WERI-Rb-1 (cell line): ENCODE measurements at places on chromosomes 12 and 14.

DNA sequence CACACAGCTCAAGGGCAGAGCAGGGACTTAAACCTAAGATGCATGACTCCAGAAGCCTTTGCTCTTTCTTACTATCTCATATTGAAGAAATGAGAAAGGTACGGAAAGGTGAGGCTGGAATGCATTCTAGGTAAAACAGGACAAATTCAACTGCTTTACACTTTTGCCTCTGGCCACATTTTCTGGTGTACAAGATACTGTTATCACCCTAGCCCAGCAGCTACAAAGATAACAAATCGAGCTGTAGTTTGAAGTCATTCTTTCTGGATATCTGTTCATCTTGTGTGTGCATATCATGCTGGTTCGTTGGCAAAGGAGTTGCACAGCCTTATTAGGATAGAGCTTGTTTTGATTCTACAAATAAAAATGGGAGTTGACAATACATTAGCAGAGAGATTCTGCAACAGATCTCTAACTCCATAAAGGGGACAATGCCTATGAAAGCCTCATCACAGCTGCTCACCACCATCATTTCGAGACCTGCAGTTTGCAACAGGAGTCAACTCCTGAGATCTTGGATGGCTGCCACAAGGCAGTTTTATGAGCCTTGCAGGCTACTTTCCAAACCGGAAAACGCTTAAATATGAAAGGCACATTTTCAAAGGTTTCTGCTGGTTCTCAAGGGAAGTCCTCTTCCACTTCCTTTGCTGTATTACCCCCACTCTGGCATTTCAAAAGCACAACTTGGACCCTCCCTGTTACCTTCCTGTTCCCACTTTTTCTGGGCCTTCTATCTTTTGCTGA lies 64.9 kb downstream of the STXBP6 start:
- DNase-seq: no peak

GRCh38 chr12:98352835-98353234 lies 162.6 kb upstream of the TMPO start:
- DNase-seq: no peak

DNA sequence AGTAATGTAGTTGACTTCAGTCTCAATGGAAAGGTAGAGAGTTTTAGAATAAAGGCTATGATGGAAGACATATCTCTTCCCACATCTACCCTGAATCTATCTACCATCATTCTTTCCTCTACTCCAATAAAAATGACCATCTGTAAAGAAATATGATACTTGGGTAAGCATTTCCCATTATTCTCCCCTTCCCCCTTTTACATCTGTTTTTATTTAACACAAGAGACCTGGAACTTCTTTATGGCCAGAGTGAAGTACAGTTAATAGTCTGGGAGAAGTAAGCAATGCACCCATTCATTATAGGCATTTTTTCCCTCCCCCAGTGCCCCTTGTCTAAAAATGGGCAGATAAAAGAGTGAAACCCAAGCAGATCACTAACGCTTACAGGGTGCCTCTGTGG lies 6.5 kb downstream of the TPH2 start:
- DNase-seq: no peak

DNA sequence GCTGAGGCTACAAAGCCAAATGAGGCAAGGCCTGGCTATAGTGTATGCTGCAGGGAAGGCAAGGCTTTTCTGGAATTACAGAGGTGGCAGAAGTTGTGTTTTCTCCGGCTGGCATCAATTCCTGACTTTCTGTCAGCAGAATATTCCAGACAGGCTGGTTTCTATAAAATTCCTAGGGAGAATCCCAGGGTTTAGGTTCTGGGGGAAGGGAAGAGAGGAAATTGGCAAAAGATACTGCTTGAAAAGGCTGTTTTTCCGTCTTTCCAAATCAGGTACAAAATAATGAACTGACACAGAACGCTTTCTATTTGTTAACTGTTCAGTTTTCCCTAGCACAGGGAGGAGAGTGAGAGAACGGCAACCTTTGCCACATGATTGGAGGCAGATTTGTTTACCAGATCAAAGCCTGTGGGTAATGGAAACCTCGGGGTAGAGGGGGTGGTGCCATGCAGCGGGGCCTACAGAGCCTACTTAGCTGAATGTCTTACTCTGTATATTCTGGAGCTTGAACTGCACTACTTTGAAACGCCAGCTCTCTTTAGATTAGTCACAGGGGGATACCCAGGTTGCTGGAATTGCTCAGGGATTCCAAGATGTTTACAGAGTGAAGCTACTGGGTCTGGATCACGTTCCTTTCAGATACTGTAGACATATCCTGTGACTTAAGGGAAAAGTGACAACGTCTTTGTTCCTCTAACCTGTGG lies 65.8 kb upstream of the DACT1 start:
- DNase-seq: no peak

- no peak for DNase-seq
These were observed 47.4 kb downstream of the SLC35F4 start for GRCh38 chr14:57818511-57818910.

GRCh38 chr14:24422261-24422660 lies 7.2 kb downstream of the CBLN3 start:
- no peak for DNase-seq

DNA sequence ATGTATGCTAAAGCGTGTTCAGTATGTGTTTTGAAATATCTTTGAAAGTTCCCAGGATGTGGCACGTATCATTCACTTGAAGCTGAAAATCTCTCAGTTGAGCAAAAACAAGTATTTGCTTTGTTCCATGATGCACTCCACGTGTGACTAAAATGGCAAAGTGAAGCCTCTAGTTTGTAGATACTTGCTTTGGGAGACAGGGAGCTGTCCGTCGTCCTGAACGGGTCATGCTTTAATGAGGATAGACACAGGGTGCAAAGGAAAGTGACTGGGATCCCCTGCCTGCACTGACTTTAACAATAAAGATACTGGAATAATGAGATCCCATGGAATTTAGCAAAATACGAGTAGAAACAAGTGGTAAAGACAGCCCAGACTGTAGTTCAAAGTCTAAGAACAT lies 991.4 kb downstream of the NRXN3 start:
- DNase-seq: no peak

DNA sequence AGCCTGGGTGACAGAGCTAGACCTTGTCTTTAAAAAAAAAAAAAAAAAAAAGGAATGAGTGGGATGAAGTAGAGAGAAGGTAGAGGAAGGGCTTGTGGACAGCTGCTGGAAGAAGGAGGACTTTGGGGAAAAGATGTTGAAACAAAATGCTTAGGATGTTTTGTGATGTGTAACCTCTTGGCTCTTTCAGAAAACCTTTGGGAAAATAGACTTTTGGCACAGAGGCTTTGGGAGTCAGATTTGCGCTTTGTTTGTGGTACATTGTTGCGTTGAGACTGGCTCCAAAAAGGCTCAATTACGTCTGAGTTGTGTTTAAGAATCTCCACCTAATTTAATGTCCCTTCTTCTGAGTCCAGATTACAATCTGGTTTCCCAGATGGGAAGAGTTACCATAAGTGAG lies 32.9 kb upstream of the SPTLC2 start:
- no peak for DNase-seq

DNA sequence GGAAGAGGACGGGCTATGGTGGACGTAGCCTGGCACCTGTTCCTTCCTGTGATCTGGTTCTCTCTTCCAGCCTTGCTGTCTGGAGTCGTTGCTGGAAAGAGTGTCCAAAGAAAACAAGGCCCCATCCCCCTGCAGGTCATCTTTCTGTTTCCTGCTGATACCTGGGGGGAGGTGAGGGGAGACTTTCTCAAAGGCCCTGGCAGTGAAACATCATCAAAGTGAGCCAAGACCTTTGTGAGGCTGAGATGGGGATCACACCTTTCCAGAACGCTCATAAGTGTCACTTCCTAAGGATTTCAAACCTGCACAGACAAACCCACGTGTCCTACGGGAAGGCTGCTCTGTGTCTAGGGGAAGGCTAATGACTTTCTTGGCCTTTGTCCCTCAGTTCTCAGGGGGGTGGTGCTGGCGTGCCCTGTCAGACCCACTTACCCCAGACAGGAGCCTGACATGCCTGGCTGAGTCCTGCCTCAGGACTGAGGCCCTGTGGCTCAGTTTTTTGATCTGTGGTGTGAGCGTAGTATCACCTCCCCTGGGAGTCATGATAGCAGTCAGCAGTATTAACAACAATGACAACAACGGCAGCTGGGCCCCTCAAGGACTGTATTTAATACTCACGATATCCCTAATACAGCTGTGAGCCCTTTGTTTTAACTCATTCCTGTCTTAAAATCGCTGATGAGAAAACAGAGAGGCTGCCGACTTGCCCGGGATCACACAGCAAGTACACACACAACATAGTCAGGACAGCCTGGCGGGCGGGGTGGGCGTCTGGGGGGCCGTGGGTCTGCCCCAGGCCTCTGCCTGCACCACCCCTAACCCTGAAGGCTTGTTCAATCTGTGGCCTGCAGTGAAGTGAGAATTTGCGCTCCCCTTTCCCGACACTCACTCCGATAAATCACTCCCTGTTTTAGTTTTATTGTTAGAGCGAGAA lies 235.2 kb downstream of the SLC41A2 start:
- no peak for DNase-seq

DNA sequence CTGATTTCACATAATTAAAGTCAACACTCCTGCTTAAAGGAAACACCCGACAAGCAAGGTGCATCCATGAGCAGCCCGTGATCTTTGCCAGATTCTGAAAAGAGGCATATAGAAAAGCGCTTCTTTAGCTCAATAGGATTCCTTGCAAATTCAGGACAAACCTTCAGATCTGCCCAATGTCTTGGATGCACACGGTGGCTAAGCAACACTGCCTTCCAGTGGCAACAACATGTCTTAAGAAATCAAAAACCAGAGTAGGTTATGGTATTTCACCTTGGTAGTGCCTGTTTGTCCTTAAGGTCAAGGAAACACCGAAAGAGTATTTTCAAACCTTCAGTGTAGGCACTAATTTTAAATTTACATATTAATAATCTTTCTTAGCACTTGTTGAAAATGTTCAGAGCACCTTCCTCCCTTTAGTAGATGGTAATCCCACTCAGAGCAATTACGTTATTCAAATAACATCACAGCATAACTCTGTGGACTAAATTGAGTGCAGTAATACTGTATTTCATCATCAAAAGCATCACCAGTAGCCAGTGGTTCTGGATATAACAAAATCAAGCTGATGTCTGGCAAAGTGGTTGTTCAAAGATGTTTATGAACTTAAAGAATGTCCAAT lies 58.0 kb upstream of the CDKN3 start:
- DNase-seq: no peak

GRCh38 chr12:57549203-57549908 lies 488 bp upstream of the KIF5A start:
- no peak for DNase-seq

DNA sequence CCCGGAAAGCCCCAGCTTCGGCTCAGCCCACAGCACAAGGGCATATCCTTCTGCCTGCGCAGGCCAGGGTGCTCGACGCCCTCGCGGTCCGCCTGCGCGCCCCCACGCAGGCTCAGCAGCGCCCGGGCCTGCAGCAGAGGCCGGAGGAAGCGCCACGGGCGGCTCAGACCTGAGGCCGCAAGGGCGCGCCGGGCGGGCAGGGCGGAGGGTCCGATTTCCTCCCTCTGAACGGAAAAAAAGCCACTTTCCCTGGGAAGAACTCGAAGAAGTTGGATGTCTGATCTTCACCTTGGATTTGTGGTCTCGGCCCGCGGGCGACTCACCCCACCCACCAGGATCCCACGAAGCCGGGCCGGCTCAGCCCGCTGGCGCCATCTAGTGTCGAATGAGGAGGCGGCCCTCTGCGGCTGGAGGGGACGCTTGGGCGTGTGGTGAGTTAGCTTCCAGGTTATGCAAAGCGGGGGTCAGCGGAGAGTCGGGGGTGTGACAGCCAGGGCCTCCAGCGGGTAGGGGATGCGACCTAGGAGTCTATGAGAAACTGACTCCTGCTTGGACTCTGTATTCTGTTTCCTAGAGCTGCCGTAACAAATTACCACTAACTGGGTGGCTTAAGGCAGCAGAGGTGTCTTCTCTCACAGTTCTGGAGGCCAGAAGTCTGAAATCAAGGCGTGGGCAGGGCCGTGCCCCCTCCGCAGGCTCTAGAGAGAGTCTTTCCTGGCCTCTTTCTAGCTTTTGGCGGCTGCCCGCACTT lies 40.0 kb upstream of the SRSF5 start:
- peak; percentile 84 for DNase-seq

DNA sequence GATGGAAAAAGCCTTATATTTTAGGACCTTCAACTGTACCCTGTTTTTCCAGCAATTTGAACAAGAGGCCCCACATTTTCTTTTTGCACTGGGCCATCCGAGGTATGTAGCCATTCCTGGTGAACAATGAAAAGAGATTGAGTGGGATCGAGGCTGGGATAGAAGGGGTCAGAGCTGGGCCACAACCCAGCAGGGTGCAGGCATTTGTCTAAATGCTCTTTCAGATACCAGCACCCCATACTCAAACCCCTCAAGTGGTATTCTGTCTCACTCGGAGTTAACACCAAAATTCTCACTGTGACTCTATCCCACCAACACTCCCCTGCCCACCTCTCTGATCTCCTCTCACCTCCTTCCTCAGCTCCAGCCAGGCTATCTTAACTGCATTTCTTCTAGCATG lies 26.8 kb downstream of the DUSP6 start:
- DNase-seq: no peak

DNA sequence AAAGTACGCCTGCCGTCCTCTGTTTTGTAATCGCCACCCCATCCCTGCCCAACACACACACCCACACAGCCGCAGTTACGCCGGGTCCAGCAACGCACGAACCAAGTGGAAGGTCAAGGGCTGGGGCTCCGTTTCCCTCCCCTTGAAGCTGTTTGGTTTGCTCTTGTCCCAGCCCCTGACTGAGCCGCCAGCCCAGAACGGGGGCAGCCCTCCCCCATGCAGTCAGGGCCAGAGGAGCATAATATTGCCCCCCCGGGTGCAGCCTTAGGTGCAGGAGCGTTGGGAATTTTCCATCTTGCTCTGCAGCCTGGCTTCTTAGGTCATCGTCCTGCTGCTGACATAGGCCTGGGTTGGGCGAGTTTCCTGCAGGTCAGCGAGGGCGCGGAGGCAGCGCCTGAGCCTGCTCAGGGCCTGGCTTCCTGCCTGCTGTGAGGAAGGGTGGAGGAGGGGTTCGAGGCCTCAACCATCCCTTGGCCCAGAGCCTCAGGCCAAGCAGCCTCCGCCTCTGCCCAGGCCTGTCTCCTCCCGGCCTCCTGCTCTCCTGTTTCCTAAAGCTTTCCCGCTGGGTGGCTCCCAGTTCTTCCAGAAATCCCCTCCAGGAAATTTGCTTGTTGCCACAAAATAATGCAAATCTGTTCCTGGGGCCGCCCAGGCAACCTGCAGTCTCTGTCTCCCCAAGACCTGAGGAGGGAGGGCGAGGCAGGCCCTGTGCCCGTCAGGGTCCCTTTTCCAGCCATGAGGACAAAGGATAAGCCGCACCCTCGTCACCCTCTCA lies 44.5 kb downstream of the PSMA6 start:
- no peak for DNase-seq

DNA sequence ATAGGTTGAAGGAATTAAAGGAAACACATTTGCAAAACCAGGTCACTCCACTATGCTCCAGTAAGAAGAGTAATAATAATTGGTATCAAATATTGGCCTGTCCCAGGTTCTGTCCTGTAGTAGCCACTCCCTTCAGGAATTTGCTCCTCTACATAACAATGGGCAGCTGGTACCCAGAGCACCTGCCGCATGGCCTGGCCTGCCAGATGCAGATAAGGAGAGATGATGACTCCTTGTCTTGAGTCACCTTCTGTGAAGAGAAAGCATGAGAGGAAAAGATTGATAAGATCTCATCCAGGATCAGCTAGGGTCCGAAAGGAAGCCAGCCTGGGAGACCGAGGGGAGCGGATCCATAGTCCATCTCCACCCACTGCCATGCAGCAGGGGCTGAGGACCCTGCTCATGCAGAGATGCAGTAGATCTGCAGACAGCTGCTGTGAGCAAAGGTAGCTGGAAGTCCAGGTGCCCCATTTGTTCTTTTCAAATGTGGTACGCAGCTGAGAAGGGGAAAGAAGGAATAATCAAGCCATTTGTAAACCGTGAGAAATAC lies 24.3 kb downstream of the VCPKMT start:
- DNase-seq: no peak

- DNase-seq: peak; percentile 74
These were observed 962 bp downstream of the LEMD3 start for GRCh38 chr12:65170209-65170881.
